Stimulated activated CD8-positive, alpha-beta memory T cell treated with anti-CD3 and anti-CD28 coated beads, Interleukin-2, amount 100 ng/mL, for 48 hours (primary cell): ENCODE measurements at places on chromosomes 12 and 14.

- no peak for DNase-seq
Observed at GRCh38 chr12:26112232-26112631, 12.6 kb downstream of the BHLHE41 start.

- DNase-seq = no peak
Observed at GRCh38 chr12:132204793-132205270, 60.6 kb downstream of the NOC4L start.

GRCh38 chr14:23175823-23176222 is 7.6 kb downstream of the SLC7A8 start:
- no peak for DNase-seq

DNA sequence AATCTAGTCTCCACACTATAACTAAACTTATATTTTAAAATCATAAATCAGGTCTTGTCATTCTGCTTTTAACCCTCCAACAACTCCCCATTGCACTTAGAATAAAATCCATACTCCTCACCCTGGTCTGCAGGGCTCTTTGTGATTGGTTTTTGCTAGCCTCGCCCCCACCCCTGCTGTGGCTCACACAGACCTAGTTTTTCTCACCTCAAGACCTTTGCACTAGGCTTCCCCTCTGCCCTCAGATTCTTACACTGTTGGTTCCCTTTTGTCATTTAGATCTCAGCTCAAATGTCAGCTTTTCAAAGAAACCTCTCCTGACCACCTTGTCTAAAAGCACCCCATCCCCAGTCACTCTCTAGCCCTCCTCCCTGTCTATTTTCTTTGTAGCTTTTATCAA is 10.7 kb upstream of the LHX5 start:
- DNase-seq = no peak

GRCh38 chr14:22263961-22264360 is 325.1 kb downstream of the DAD1 start:
- no peak for DNase-seq

DNA sequence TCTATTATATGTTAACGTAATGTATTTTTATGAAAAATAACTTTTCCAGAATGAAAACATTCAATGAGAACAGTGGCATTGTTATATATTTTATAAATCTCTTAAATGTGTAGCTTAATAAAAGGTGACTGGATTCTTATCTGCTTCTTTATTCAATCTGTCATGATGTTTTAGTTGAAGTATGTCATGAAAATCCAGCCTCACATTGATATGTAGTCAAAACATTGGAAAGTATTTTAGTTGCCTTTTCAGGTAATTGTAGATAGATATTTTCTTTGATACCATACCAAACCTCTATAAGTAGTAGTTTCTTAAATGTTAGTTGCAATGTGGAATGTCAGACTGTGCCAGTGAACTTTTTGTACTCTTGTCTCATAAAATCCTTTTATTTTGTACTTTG is 41.3 kb upstream of the MSRB3 start:
- DNase-seq = no peak

DNA sequence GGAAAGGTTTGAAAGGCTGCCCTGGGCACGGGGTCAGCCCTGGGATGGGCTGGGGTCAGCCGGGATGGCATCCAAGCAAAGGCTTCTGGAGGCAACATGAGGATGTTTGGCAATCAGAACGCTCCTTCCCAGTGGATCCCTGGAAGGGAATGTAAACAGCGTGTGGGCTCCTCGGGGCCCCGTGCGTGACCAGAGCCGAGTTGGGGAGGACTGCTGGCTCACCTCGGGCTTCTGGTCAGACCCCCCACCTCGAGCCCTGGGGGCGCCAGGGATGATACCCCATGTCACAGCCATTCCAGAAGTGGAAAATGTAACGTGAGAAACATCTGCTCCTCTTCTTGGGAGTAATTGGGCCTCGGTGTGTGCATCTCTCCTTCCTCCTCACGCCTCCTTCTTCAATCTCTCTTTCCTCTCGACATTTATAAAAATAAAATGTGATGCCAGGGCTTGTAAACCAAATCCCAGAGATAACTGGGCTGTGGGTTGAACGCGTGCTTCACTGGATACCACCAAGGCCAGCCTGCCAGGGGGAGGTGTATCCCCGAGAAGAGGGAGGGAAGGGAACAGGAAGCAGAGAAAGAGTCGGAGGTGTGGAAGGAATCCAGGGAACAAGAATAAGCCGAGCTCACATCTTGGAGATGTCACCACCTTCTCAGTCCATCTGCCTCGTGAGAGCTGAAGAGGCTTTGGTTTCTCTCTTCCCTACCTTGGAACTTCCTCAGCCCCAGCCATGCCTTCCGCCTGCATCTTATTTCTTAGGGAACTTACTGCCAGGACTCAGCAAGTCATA is 144.8 kb downstream of the NUAK1 start:
- no peak for DNase-seq

DNA sequence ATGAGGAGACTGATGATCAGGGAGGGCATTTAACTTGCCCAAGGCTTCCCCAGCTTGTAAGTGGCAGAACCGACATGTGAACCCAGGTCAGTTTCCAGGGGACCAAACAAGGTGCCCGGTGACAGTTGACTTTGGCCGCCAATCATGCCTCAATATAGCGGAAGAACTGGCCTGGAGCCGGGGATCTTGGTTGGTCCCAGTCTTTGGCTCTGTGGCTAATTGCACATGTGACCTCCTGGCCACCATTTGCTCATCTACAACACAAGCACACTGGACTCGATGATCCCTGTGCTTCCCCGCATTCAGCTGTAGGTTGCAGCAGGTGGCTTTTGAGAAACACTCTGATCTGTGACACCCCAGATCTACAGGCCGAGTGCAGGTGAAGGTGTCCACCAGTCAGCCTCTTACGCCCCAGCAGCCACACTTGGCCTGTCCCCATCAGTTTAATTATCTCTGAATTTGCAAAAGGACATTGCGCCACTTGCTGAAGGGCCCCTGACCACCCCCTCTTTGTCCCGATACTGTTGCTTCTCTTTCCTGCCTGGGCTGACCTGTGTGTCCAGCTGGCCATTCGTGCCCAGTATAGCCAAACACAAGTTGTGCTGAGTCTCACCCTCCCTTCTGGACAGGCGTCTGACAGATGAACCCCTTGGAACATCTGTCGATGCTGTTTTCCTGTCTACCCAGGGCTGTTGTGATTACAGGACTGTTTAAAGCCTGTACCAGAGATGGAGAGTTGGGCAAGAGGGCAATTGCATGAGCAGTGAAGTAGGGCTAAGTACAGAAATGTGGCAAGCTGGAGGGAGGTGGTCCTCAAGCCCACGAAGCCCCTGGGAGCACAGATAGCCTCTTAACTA is 14.1 kb downstream of the ACACB start:
- no peak for DNase-seq

- no peak for DNase-seq
Observed at GRCh38 chr14:46626876-46627275, 24.7 kb downstream of the RPL10L start.

DNA sequence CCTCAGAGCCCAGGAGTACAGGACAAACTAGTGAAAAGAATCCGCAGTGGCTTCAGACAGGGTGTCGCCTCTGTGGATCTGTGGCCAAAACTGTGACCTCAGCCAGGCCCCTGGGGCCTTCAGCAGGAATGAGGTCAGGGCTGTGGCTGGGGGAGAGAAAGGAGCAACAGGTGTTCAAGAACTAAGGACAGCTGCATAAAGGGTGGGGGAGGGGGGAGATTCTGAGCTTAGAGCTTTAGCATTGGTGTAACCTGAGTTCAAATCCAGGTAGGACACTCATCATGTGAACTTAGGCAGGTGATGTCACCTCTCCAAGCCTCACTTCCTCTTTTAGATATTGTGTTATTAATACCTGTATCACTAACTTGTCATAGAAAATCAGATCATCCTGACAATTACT is 40.9 kb upstream of the CORO1C start:
- no peak for DNase-seq

DNA sequence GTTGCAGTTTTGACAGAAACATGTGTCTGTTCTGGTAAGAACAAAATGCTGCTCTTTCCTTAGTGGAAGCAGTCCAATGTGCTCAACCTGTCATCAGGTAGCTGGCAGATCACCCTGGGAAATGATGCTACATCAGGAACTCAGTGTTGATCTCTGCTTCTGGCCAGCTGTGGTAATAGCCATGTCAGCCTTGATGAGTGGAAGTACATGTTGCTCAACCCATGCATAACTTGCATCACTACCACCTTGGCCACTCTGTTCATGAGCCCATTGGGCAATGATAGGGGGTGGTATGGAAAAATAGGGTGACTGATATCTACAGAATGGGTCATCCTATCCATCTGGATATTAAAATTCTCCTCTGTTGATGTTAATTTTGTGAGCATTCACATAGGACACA is 411.0 kb downstream of the C12orf50 start:
- no peak for DNase-seq

GRCh38 chr14:54348001-54348611 is 48.7 kb upstream of the CDKN3 start:
- DNase-seq = no peak

GRCh38 chr12:132228476-132229192 is 84.4 kb downstream of the NOC4L start:
- no peak for DNase-seq

- DNase-seq = no peak
Observed at GRCh38 chr12:16012117-16012516, 101.0 kb downstream of the DERA start.

- no peak for DNase-seq
Observed at GRCh38 chr14:63642656-63643382, 1.1 kb upstream of the WDR89 start.
